ENCODE measurements at places on chromosomes 7 and 10.

DNA sequence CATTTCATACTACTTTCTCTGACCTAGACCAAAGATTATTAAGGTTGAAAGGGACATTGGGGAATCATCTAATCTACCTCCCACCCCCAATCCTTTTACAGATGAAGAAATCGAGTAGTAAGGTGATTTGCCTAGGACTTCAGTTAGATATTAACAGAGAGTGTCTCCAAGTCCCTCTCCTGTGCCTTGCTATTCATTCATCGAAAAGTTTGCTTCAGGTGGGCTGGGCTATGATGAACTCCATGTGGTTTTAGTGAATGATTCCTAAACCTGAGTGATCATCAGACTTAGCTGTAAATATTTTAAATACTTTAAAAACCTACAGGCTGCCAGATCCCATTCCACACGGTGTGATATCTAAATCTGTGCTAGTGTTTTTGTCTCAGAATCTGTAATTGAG is 259.4 kb upstream of the SORCS1 start:
- H3K27me3 ChIP-seq: no peaks in the 10 kb centered on the region
- no peaks in the 10 kb centered on the region for H3K36me3 ChIP-seq
- H3K4me3 ChIP-seq: no peak overlapping the region
- no peak overlapping the region for H3K27ac ChIP-seq
- no peaks in the 10 kb centered on the region for H3K4me1 ChIP-seq

GRCh38 chr7:3196629-3197400 is 104.2 kb upstream of the SDK1 start:
- no peaks in the 10 kb centered on the region for H3K4me1 ChIP-seq
- no peaks in the 10 kb centered on the region for H3K27me3 ChIP-seq
- no peaks in the 10 kb centered on the region for H3K36me3 ChIP-seq
- no peak overlapping the region for H3K27ac ChIP-seq

DNA sequence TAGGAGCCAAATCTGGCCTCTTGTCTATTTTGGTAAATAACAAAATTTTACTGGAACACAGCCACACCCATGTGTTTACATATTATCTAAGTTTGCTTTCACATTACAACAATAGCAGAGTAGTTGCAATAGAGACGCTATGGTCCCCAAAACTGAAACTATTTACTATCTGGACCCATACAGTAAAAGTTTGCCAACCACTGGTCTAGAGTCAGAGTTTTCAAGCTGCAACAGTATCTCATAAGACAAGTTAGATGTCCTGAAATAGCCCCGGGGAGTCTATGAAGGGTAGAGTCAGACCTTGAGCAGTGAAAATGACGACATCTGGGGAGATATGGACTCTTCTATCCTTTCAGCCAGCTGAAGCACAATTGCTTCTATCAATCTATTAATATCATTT is 74.2 kb downstream of the CTNNA3 start:
- no peaks in the 10 kb centered on the region for H3K4me1 ChIP-seq
- H3K27me3 ChIP-seq: no peaks in the 10 kb centered on the region
- no peak overlapping the region for H3K27ac ChIP-seq
- H3K4me3 ChIP-seq: no peak overlapping the region
- H3K36me3 ChIP-seq: no peaks in the 10 kb centered on the region
- DNase-seq: no peak

- no peaks in the 10 kb centered on the region for H3K36me3 ChIP-seq
- DNase-seq: peak; percentile 21
- H3K27me3 ChIP-seq: peaks cover 5% of the 10 kb centered on the region
- H3K4me1 ChIP-seq: no peaks in the 10 kb centered on the region
Observed at GRCh38 chr10:116472891-116473290, 45.2 kb downstream of the PNLIPRP3 start.

DNA sequence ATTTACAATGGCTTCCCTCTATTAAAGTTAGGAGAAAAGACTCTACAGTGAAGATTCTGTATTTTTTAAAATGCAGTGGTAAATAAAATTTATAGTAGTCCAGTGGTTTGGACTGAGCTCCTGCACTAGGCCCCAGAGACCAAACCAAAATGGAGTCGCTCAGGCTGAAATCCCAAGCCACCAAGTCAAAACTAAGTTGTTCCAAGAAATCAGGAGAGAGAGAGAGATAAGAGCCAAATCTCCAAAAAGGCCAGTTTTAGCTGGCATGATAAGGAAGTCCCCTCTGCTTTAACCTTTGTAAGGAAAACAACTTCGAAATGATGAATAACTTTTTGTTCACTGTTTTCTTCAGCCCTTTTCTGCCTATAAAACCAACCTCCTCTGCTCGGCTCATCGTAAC is 265.9 kb upstream of the KLF14 start:
- H3K27ac ChIP-seq: peak overlapping the region; percentile 88
- no peak for DNase-seq
- H3K4me3 ChIP-seq: no peak overlapping the region
- peaks cover 13% of the 10 kb centered on the region for H3K36me3 ChIP-seq

DNA sequence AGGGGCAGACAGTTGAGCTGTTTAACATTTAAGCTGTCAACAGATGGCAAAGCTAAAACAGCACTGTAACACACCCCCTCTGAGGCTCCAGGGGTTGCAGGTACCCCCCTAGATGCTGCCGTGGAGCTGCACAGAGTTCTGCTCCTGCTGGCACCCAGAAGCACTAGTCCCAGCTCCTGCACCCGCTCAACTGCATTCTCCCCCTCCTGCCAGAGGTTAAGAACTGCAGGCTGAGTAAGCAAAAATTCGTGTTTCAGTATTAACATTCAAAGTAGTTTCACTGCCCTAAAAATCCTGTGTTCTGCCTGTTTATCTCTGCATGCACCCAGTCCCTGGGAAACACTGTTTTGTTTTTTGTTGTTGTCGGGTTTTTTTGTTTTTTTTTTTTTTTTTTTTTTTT is 790.8 kb upstream of the KCND2 start:
- no peak overlapping the region for H3K4me3 ChIP-seq
- peak; percentile 44 for DNase-seq
- no peaks in the 10 kb centered on the region for H3K27me3 ChIP-seq
- no peak overlapping the region for H3K27ac ChIP-seq
- no peaks in the 10 kb centered on the region for H3K36me3 ChIP-seq
- no peaks in the 10 kb centered on the region for H3K4me1 ChIP-seq

All from stomach (tissue), 19 donors.